ENCODE measurements at places on chromosomes 3 and 15. TPM values are rescaled to one million over a fixed set of nuclear protein-coding genes. Genes with fewer than 3 reads are reported as not detected.

GRCh38 chr3:167691366-167691765 lies 37.6 kb upstream of the WDR49 start:
- DNase-seq, result peak; percentile 17

DNA sequence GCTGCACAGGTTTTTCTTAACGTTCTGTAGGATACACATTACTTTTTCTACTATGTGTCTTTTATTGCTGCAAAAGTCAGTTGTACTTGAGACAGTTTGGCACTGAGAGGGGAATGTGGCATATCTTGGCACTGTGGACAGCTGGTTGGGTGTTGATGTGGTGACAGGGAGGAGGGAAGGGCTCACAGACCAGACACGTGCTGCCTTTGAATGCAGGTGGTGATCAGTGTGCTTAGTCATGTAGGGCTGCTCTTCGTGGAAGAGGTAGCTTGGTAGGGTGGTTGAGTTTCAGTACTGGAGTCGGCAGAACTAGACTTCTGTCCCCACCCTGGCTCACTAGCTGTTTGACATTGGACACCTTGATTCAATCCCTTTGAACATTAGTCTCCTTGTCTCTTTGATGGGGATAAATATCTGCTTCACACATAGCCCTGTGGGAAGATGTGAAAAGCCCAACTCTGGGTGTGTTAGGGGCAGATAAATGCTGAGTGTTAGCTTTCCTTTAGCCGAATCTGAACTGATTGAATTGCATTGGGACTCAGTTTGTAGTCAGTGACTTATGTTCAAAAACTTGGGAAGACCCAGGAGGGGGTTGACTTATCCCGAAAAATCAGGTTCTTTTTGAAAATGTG lies 108.4 kb downstream of the PTPRG start:
- no peak for DNase-seq

- peak; percentile 46 for DNase-seq
Measured at GRCh38 chr3:153305189-153305588, 143.2 kb downstream of the RAP2B start.

DNA sequence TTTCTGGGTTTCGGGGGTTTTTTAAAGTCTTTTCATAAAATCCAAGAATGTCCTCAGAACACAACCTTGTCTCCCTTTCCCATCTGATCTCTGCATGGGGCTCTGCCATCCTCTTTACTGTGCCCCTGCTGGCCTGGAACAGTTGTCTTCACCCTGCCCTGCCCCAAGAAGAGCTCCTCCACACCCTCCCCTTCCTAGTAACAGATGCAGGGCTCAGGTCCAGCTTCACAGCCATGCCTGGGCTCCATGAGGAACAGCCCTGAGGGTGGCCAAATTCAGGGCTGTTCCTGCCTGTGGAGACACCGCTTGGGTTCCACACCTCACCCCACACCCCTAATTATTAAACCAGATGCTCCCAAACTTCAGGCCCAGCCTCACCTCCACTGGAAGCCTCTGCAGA lies 12.9 kb upstream of the ULK3 start:
- no peak for DNase-seq

GRCh38 chr15:45307230-45307924 lies 55.3 kb downstream of the SLC28A2 start:
- no peak for DNase-seq

THRB gene
- 47.3 TPM for total RNA-seq

GRCh38 chr3:151402349-151402748 lies 17.8 kb upstream of the P2RY12 start:
- no peak for DNase-seq

DNA sequence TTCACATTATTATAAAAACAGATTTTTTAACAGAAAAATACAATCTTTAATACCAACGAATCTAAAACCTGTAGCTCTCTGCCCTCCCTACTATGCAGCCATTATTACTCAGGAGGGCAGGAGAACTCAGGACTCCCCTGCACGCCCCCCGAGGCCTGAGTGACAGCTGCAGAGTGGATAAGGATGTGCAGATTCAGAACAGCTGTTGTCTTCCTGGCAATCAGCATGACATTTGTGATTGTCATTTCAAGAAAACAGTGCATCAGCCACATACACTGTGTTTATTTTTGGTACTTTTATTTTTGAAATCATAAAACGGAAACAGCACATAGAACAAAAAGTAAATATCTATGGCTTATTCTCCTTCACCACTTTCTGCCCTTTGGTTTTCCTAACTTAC lies 450.8 kb downstream of the OCA2 start:
- DNase-seq, result no peak

SERPINI1 gene
- not detected for total RNA-seq

RPN1 gene
- total RNA-seq, result 80.5 TPM

- DNase-seq, result no peak
Measured at GRCh38 chr3:106588739-106589138, 719.9 kb upstream of the CBLB start.

CKMT1B gene
- 14.0 TPM for total RNA-seq

GRCh38 chr15:47972738-47973137 lies 148.1 kb upstream of the SLC24A5 start:
- no peak for DNase-seq

DNA sequence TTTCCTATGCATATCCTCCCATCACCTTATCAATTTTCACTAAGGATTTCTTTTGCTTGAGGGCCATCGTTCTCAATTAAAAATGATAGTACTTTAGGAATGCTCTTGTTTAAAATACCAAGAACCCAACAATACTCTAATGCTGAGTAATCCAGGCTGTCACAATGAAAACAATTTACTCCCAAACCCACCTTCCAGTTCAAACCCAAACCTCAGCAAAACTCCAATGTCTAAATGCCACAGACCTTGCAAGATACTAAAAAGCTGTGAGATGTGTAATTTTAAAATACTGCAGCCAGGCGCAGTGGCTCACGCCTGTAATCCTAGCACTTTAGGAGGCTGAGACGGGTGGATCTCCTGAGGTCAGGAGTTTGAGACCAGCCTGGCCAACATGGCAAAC lies 889.8 kb downstream of the ROBO1 start:
- DNase-seq, result no peak

ADAMTS9 gene
- total RNA-seq, result 107 TPM

GRCh38 chr3:159884661-159885402 lies 103.8 kb upstream of the IL12A start:
- DNase-seq, result peak; percentile 65

DNA sequence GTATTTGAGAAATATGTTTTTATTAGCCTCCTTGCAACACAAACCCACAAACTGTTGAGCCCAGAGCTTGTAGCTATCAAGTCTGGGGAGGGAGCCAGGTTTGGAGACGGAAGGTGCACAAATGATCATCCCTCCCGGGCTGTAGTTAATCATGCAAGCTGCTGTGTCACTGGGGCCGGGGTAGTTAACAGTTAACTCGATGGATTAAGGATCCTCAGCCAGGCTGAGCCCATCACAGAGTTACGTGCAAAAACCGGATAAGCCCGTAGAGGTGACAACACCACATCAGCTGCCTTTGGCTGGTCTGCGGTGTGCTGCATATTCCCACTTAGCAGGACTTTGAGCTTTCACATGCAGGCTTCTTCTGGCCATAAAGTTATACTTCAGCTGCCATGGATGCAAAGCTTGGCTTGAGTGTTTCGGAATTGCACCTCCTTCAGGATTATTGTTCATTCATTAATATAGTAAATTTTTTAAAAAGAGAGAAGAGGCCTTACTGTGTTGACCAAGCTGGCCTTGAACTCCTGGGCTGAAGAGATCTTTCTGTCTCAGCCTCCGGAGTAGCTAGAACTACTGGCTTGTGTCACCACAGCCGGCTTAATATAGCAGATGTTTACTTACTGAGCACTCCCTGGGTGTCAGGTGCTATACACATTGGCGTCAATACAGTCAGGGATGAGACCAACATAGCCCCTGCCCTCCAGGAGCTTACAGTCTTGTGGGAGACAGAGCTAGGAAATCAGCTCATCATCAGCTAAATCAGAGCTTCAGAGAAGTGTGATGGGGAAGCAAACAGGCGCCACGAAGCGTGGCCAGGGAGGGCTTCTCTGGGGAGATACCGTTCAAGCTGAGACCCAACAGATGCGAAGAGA lies 226.8 kb upstream of the BHLHE40 start:
- no peak for DNase-seq

DNA sequence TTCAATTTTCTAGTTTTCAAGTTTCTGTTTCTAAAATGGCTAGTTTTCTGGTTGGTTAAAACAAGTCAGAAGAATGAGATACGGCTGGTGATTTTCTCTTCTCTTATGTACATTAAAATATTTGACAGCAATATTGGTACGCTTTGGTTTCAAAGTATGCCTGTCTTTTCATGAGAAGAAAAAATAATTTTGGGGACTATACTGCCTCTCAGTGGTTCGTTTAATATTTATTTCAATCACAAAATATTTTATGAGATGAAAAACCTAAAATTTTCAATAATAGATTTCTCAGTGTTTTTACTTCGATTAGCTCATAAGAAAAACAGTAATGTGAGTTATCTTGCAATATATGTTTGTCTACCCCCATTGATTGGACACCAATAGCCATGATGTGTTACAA lies 72.8 kb upstream of the AADACL2 start:
- DNase-seq, result no peak

DNA sequence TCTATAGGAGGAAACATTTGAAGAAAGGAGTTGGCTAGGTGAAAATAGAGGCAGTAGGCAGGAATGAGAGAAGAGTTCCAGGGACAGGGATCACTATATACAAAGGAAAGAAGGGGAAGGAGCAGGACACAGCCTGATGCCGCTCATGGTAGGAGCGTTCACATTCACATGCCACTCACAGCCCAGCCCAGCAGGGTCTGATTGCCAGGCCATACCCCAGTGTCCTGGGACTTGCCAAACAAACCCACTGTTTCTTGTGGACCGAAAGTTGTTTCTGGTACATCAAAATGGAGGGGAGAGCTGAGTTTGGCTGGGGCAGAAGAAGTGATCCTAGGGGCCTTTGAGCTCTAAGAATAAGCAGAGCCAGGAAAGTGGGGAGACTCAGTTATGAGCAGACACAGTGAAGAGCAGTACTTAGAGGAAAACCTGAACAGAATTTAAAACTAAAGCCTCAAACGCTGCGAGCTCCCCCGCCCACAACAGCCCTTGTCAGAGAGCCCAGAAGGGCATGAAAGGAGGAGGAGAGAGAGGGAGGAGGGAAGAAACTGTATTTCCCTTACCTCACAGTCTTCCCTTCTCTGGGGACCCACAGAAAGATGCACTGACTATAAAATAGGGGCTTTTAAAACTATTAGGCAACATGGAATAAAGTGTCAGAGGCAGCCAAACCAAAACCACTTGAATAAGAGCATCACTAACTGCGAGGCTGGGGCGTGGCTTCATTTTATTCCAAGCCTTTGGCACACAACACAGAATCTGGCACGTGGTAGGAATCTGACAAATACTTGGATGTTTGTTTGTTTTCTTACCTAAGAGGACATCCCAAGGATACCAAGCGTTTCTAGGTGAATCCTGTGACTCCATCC lies 129.0 kb downstream of the RPL22L1 start:
- DNase-seq, result peak; percentile 34

- DNase-seq, result no peak
Measured at GRCh38 chr3:52839892-52840545, 5.2 kb upstream of the MUSTN1 start.

- DNase-seq, result no peak
Measured at GRCh38 chr15:83913034-83913632, 259.2 kb downstream of the ADAMTSL3 start.

DNA sequence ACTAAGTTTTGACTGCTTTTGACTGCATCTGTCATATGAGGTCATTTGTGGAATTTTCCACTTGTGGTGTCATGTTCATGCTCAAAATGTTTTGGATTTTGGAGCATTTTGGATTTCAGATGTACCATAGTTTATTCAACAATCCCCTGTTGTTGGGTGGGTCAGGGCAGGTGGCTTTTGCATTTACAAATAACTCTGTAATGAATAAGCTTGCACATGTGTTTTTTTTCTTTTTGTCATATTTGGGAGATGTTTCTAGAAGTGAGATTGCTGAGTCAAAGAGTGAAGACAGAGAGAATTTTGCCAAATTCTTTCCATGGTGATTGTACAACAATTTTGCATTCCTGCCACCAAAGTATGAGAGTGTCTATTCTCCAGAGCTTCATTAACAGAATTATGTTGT lies 62.4 kb upstream of the ADPGK start:
- DNase-seq, result no peak

DNA sequence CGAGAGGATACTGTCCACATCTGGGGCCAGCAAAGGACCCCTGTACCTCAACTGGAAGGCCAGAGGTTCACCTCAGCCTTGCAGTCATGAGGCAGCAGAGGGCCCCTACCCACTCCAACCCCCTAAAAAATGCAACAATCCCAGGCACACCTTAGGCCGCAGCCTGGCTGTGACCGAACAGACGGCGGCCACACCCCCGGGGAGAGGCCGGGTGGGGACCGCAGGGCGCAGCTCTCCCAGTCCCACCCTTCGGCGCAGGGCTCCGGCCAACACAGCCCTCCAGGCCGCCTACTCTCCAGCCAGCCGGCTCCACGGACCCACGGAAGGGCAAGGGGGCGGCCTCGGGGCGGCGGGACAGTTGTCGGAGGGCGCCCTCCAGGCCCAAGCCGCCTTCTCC lies 457 bp upstream of the DNAJA4 start:
- DNase-seq, result peak; percentile 35
